AG08395 (cell line): ENCODE measurements at places on chromosomes 4 and X.

- DNase-seq: no peak
These were observed 6.0 kb downstream of the PCDH7 start for GRCh38 chr4:30726090-30726675.

GRCh38 chr4:170007113-170007512, 19.1 kb downstream of the MFAP3L start:
- DNase-seq: no peak

GRCh38 chrX:924017-924416, 288.4 kb downstream of the CRLF2 start:
- DNase-seq: no peak

DNA sequence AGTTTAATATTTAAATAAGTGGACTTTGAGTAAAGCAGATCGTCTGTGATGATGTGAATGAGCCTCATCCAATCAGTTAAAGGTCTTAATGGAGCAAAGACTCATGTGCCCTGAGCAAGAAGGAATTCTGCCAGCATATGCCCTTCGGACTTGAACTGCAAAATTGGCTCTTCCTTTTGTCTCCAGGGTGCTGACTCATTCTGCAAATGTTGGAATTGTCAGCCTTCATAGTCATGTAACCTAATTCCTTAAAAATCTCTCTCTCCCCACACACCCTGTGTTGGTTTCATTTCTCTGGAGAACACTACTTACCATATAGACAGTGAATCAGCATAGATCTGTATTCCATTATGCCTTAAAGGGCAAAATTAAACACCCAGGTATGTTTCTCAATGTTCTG, 609.8 kb upstream of the GALNTL6 start:
- peak; percentile 1 for DNase-seq

DNA sequence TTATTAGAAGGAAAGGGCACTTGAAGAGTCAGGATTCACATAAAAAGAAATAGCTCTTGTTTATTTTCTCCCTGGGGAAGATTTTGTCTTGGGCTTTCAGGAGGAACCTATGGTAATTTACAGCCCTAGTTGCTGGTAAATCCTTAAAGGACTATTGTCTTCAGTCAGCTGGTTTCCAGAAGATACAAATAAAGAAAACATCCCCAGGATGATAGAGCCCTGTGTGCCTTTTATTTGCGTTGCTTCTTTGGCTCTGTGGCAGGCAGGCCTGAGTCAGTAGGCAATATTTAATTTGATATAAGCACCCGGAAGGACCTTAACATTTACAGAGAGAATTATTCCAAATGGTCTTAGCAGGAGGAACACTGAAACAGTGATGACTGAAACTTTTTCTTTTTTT, 131.0 kb upstream of the SLC34A2 start:
- DNase-seq: no peak

GRCh38 chr4:110704748-110705439, 82.0 kb upstream of the PITX2 start:
- DNase-seq: no peak

- no peak for DNase-seq
These were observed 282.7 kb downstream of the UNC5C start for GRCh38 chr4:95265814-95266740.

DNA sequence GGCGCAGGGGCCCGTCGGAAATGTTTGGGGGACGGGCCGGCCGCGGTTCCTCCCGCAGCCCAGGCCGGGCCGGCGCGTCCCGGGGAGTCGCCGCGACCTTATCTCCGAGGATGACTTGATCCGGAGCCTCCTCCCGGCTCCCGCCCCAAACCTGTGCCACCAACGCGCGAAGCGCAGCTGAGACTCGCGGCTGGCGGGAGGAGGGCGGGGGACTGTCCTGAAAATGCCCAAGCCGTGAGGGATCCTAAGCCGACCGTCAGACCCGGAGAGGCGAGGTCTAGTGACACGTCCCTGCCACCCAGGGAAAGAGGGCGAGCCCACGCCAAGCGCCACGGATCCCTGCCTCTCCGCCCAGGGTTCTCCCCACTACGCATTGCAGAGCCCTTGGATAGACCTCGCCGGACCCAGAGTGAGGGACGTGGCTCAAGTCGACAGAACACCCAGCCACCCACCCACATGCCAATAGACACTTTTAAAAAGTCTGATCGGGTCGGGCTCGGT, 26.9 kb downstream of the UTP14A start:
- DNase-seq: no peak

GRCh38 chr4:92825256-92825655, 521.5 kb downstream of the GRID2 start:
- DNase-seq: no peak

DNA sequence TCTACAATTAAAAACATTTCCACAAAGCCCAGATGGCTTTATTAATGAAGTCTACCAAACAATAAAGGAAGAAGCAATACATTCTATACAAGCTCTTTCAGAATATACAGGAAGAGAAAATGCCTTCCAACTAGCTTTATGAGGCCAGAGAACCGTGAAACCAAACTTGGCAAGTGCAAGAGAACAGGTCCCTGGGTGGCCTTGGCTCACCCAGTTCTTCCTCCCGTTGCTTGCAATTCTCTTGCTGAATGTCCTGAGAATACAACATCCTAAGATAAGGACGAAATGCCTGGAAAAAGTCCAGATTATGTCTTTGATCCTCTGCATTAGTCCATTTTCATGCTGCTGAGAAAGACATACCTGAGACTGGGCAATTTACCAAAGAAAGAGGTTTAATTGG, 204.9 kb downstream of the MAD2L1 start:
- no peak for DNase-seq

DNA sequence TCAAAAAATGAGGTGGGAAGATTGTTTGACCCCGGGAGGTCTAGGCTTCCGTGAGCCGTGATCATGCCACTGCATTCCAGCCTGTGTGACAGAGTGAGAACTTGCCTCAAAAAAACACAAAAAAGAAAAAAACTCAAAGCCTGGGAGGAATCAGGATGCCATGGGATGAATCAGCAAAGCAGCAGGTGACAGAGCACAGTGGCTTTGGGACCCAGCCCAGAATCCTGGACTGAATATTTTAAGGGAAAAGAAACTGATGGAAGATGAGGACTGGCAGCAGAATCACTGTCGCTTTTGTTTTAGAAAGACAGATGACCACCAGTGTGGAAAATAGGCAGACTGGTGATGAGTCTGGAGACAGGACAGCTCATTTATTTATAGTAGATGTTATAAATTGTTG, 16.6 kb downstream of the S100G start:
- DNase-seq: peak; percentile 62

DNA sequence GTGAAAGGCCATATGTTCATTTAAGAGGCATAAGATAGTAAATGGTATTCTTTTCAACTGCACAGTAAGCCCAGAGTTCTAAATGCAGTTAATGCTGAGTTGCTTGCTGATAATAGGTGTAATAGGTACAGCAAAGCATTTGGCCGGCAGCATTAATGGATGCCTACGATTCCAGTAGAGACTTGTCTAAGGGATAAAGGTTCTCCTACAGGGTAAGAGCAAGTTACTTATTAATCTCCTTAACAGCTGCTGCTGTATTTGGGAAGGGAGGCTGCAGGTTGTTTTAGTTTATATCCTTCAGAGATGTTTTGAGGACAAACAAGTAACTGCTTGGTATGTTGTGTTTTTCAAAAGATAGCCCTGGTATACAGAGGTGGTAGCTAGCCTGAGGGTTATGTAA, 16.8 kb downstream of the TSPAN7 start:
- no peak for DNase-seq

- no peak for DNase-seq
These were observed 9.8 kb upstream of the TIGD2 start for GRCh38 chr4:89101256-89102161.

DNA sequence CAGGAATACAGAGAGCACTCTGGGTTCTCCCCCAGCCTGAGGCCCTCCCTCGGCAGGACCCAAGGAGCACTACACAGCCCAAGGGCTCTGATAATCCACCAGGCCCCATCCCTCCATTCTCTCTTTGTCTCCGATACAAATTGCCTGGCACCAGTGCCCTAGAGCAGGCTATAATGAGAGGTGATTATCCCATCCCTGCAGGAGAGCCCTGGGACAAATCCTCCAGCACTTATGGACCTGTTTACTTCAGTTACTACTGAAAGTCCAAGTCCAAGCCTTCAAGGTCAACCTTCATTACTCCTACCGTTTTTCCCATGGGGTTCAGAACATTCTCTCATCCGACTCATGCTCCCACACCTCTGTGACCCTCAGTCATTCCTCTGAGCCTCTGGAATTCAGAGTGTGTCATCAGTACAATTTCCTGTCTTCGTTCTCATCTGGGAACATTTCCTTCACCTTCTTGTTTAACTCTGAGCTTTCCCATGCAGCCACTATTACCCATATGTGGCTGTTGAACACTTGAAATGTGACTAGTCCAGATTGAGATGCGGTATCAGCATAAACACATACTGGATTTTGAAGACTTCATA, 299.0 kb downstream of the RAPGEF2 start:
- peak; percentile 68 for DNase-seq

GRCh38 chr4:11739992-11740391, 311.3 kb upstream of the HS3ST1 start:
- no peak for DNase-seq

GRCh38 chrX:56800801-56801200, 71.8 kb downstream of the NBDY start:
- no peak for DNase-seq

DNA sequence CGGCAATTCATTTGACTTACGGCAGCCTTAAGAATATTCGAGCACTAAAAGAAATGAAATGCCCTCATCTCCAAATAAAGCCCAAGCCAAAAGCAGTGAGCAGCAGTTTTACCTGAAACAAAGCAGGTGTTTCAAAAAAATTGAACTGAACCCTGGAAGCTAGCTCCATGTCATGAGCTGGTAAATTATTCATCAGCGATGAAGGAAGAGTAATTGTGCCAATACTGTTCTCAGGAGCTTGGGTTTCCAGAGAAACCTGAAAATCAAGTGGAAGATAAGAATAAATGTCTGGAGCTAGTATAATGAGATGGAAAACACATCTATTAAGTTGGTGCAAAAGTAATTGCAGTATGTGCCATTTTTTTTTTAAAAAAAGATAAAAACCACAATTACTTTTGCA, 24.0 kb upstream of the PHKA2 start:
- DNase-seq: no peak

DNA sequence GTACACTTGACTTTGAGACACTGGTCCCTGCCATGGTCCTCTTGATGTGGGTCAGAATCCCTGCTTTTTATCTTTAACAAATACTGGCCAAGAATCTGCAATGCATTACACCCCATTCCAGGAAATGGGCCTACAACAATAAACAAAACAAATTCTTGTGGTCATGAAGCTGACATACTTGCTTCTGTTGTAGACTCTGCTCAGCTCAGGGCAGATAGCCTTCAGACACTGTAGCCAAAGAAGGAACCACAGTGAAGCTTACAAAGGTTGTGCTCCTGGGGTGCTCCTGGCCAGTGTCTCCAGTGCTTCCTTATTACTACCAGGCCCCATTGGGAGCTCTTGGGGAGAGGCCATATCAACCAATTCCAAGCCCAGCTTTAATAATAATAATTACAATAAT, 21.8 kb downstream of the KIAA1210 start:
- DNase-seq: peak; percentile 49

DNA sequence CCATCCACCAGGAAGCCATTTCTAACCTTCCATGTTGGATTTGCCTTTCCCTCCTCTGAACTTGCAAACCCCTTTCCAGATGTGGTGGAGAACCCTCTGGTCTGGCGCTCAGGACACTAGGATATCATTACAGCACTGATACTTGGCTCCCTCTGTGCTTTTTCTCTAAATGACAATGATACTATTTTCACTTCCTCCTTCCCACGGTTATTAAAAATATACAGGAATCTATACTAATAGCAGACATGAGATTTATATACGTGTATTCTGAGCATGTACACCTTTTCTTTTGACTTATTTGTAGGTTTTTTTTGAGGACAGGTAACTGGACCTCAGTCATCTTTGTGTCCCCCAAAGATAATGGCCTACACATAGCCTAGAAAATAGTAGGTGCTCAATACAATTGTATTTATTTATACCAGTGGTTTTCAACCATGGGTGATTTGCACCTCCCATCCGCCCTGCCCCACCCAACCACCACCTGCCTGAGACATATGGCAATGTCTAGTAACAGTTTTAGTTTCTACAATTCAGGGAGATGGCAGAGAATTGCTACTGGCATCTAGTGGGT, 60.4 kb upstream of the PLAC8 start:
- DNase-seq: no peak

- DNase-seq: no peak
These were observed 51.6 kb downstream of the WDFY3 start for GRCh38 chr4:84914686-84915395.

GRCh38 chr4:151315212-151315886, 10.1 kb downstream of the SH3D19 start:
- no peak for DNase-seq

DNA sequence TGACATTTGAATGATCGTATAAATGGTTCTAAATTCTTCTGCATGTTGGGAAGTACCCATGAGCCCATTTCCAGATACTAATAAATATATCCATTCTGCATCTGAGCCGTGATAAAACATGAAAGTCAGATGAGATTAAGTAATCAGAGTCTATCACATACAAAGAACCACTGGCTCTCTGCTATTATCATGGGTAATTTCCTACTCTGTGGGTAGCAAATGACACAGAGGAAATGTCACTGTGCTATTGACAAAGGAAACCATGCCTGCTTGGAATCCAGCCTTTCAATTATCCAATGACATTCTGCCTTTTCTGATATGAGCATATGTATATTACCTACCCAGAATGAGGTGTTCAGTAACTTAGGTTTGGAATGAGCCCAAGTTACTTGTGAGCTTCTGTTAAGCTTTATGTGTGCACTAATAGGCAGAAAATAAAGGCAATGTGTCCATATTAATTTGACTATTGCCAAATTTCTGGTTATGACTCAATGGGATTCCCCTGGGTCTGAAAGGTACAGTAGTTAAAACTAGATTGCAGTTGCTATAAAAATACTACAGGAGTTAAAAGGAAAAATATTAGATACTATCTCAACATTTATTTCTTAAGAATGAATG, 238.7 kb upstream of the KCNIP4 start:
- DNase-seq: no peak

DNA sequence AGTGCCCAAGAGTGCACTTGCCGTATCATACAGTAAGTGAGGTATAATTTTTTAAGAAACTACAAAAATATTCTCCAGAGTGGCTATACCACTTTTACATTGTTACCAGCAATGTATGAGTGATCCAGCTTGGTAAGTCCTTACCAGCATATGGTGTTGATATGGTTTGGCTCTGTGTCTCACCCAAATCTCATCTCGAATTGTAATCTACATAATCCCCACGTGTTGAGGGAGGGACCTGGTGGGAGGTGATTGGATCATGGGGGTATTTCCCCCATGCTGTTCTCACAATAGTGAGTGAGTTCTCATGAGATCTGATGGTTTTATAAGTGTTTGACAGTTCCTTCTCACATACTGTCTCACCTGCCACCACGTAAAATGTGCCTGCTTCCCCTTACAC, 44.8 kb downstream of the RBMX start:
- no peak for DNase-seq

GRCh38 chrX:111101580-111101979, 5.6 kb downstream of the PAK3 start:
- no peak for DNase-seq

DNA sequence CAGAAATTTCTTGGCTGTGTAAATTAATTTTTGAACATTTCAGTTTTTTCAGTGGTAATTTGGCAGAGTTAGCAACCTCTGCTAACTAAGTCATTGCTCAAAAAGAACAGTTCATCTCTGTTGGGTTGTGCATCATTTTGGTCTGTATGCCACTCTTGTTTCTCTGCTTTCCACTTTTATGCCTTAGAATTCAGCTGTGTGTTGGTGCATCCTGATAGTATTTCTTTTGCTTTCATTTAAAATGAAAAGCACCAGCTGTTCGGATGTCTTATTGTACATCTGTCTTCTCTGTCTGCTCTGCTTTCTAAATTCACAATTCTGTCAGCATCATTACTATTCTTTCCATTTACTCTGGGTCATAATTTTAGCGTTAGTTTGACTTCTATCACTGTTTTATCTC, 388.2 kb upstream of the NDST4 start:
- DNase-seq: no peak
